ENCODE measurements at places on chromosomes 7 and 10.
A peak's percentile ranks its signal among the peaks of the same experiment; 100 is the strongest.

- no peak for DNase-seq
Observed at GRCh38 chr10:121435099-121435875, 163.0 kb downstream of the FGFR2 start.

- peak; percentile 75 for DNase-seq
Observed at GRCh38 chr10:28201410-28202400, 101.2 kb downstream of the MPP7 start.

GRCh38 chr10:29132551-29133111, 156.2 kb upstream of the LYZL1 start:
- peak; percentile 88 for DNase-seq

DNA sequence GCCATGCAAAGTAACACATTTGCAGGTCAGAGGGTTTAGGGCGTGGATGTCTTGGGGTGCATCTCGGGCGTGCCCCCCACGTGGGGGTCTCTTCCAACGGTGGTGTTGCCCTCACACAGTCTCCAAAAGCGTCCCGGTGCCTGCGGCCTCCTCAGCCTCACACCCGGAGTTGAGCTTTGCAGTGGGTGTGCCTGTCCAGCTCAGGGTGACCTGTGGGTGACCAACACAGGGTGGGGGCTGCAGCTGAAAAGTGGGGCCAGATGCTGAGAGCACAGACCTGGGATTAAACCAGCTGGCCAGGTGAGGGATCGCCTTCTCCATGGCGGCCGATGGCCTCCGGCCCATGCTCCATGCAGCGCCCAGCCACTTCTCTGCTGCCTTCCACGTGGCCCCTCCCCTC, 63.1 kb downstream of the PWWP2B start:
- DNase-seq = no peak

- no peak for DNase-seq
Observed at GRCh38 chr10:96576277-96576980, 10.4 kb downstream of the TM9SF3 start.

DNA sequence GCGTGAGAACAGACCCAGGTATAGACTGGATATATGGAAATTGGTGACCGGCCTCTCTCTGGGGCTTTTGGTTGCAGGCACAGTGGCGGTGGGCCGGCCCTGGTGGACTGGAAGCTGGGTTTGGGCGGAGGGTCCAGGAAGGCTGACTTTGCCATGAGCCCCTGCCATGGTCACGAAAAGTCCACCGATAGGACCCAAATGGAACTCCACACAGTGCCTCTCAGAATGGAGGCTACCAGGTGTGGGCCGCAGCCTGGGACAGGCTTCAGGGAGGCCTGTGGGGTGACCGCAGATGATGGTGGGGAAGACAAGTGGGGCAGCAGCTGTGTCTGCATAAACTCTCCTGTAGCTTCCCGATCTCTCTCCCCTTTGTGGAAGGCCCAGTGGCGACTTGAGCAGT, 123.2 kb downstream of the DNAJB6 start:
- DNase-seq = no peak

- peak; percentile 97 for DNase-seq
Observed at GRCh38 chr7:7099584-7100014, 82.7 kb upstream of the C1GALT1 start.

DNA sequence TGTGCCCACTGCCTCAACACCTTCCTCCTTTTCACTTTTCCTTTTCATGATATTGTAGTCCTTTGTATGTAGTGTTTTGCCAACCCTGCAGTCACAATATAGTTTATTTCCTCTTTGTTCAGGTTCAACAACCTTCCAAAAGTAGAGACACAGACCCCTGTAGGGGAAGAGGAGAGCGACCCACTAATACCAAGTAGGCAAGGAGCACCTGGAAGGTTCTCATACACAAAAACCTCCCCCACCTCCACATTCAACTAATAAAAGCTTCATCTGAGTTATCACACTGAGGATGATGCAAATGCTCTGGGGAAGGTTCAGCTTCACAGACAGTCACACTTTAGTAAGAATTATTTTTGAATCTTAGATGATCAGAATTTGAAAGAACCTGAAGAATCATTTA, 41.6 kb downstream of the PIK3AP1 start:
- no peak for DNase-seq

- DNase-seq = peak; percentile 85
Observed at GRCh38 chr10:89342206-89342958, 14.6 kb downstream of the IFIT3 start.

DNA sequence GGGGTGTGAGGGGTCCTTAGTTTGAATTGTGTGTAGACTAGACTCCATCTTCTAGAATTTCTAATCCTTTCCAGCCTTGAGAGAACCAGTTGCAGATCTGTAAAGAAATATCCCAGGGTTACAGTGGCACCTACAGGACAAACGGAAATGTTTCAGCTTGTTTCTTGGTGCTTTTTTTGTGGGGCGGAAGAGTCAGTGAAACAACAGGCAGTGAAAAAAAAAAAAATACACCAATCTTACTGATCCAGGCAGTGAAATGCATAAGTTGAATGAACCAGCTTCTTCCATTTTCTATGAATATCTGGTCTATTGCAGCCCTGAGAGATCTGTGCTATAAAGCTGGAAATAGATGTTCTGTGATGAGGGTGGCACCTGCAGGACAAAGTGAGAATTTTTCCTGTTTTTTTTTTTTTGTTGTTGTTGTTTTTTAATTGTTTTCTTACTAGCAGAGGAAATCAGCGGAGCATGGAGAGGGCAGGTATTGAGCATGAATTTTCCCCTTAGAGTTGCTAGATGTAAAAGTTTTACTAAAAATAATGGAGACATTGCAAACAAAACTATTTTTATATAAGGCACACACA, 81.9 kb upstream of the DYNC1I1 start:
- peak; percentile 55 for DNase-seq

GRCh38 chr7:138033241-138033640, 31.4 kb upstream of the CREB3L2 start:
- no peak for DNase-seq

DNA sequence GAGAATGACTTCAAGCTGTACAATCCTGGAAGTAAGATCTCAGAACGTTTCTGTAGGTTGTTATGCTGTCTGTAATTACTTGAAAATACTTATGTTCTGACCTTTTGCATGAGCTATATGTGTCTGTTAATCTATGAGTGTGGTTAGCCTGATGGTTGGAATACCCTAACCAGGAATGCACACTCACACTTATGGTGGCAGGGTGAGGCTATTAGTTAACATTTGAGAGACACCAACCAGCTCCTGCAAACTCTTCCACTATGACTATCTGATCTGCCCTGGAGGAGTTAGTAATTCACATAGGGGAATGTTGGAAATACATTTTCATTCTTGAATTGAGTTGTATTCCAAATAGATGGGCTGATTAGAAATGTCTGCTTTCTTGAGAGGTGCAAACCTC, 450.3 kb downstream of the INHBA start:
- DNase-seq = no peak

GRCh38 chr10:13993169-13993568, 337.6 kb downstream of the FRMD4A start:
- DNase-seq = peak; percentile 80

DNA sequence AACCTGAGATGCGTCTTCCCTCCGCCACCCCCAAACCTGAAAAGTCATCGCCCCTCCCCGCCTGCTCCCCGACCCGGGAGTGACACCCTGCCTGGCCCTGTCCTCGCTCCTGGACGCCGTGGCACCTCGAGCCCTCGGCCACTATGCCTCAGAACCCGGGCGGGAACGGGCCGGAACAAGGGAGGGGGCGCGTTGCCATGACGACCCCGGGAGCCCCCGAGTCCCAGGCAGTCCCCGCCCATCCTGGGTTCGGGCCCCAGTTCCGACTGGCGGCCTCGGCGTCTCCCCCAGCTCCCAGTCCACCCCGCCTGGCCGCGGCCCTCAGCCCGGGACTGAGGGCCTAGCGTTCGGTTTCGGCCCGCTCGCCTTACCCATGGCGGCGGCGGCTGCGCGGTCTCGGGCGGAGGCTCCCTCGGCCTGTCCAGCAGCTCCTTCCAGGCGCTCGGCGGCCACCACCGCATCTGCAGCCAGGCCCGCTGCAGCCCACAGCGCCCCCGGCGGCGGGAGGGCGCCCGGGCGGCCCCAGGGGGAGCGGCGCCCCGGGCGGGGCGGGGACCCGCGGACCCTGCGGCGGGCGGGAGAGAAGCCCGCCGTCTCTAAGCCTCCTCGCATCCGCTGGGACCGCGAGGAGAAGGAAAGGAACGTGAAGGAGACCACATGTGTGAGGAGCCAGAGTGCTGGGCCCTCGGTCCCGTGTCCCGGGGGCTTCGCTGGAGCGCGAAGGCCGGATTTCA, at the start of gene RUFY2:
Gene RUFY2 (minus strand): TSS at position 463 of the 734 bp plus-strand sequence. CDS start 88 bp downstream, at position 375.
- peak; percentile 79 for DNase-seq

All from EH (cell line).